ENCODE measurements at places on chromosomes 7 and 10.

DNA sequence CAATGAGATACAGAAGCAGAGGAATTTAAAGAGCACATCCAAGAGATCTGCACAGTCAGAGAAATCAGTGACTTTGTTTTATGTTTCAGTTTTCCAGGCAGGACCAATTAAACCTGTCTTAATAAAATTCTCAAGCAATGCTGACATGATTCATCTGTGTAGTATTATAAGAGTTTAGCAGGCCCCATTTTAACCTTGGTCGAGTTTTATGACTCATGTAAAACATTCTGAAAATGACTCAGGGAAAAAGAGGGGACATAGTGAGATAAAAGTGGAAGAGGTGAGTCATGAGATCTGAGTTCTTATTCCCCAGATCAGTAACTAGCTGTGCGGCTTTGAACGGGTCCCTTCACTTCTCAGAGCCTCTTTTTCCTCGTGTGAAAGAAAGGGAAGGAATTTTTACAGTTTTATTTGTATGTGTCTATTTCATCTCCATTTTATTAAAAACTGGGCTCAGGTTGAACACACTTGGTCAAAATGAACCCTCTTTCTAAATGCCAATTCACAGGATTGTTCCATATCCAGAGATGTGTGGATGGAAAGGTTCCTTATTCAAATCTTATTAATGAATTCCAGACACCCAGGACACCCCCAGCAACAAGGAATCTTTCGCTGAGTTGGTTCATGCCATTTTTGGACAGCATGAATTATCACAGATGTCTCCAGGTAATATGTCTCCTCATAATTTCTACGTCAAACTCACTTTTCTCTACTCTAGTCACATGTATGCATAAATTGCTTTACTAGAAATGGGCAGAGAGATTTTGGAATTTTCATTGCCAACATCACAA is 143.2 kb downstream of the JAZF1 start:
- DNase-seq: peak; percentile 88

GRCh38 chr7:99232082-99232770 is 24.3 kb upstream of the KPNA7 start:
- no peak for DNase-seq

- peak; percentile 73 for DNase-seq
Observed at GRCh38 chr7:37645282-37646050, 38.1 kb upstream of the GPR141 start.

GRCh38 chr7:91651986-91652385 is 228.5 kb downstream of the MTERF1 start:
- DNase-seq: no peak

DNA sequence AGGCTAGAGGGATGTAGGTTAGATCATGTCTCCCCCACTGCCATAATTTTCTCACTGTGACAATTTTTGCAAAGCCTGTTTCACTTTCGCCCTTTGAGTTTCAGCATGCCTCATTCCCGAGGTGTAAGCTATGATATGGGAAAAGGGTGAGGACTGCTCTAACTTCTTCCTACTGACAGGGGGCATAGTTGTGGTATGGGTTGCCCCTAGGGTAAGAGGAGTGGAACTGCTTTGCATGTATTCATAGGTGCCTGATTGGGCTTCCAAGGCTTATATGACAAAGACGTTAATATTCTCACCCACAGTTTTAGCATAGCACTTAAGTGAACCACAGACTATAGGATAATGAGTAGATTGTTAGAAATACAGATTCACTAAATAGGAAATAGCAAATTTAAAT is 148.7 kb downstream of the BBS9 start:
- DNase-seq: peak; percentile 16

GRCh38 chr7:11272352-11272751 is 298.7 kb downstream of the PHF14 start:
- no peak for DNase-seq

- no peak for DNase-seq
Observed at GRCh38 chr10:62749093-62749683, 55.3 kb upstream of the ADO start.

- peak; percentile 70 for DNase-seq
Observed at GRCh38 chr10:102231357-102232318, 5.5 kb downstream of the ELOVL3 start.

DNA sequence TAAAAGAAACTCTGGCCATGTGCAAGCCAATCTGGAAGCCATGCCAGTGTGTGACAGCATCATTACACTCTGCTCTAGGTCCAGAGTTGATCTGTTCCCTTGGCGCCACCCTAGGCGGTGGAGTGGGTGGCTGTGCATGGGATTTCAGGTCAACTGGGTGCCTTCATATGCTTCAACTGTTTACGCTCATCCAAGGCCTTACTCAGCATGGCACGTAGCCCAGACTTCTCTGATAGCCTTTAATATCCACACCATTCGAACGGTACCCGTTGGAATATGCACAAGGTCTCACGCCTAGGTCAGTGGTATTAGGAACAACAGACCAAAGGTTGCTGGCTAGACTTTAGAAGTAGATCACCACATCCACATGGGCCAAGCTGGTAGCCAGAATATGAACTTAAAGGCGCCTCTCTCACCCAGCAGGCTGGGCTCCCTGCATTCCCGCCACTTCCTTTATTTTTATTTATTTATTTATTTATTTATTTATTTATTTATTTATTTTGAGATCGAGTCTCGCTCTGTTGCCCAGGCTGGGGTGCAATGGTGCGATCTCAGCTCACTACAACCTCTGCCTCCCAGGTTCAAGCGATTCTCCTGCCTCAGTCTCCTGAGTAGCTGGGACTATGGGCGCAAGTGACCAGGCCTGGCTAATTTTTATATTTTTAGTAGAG is 18.7 kb upstream of the ACHE start:
- DNase-seq: no peak

Measured in NB4 (cell line).